Glutamatergic neuron (in vitro differentiated cells): ENCODE measurements at places on chromosomes 2 and 18.

GRCh38 chr2:78260861-78261260 lies 738.7 kb upstream of the LRRTM4 start:
- no peak for DNase-seq

GRCh38 chr2:235343869-235344268 lies 150.0 kb upstream of the AGAP1 start:
- DNase-seq: no peak

DNA sequence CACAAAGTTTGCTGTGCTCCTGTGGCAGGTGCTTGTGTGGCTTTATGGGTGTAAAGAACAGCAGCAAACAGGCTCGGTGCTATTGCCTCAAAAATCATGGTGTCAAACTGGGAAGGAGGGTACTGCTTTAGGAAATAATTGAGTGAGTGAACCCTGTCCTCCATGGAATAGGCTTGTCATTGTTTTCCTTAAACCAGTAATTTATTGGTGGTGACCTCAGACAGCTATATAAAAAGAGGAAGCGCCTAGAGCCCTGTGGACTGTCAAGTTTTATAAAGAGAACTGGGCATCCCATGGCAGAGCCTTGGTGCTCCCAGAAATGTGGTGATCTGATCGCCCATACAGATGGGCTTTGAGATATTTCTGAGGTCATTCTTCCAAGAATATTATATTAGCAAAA lies 4.7 kb upstream of the CXCR4 start:
- DNase-seq: no peak

DNA sequence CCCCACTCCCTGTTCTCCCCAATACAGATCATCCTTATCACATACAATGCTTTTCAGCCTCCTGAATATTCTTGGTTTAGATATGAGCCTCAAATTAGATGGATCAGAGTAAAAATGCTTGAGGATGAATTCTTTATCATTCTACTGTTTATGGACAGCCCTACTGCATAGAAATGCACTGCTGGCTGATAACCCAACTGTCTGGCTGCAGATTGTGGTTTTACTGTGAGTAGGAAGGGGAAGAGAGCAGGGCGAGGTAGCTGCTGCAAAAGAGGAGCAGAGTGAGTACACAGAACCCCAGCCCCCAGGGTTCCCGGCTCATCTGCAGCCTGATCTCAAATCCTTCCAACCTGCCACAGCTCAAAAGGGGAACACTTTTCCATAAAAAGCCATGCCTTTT lies 29.4 kb upstream of the NCOA1 start:
- no peak for DNase-seq

- no peak for DNase-seq
Measured at GRCh38 chr2:219968685-219969345, 341.4 kb downstream of the SLC4A3 start.

GRCh38 chr18:10558243-10558966 lies 32.6 kb downstream of the NAPG start:
- no peak for DNase-seq

DNA sequence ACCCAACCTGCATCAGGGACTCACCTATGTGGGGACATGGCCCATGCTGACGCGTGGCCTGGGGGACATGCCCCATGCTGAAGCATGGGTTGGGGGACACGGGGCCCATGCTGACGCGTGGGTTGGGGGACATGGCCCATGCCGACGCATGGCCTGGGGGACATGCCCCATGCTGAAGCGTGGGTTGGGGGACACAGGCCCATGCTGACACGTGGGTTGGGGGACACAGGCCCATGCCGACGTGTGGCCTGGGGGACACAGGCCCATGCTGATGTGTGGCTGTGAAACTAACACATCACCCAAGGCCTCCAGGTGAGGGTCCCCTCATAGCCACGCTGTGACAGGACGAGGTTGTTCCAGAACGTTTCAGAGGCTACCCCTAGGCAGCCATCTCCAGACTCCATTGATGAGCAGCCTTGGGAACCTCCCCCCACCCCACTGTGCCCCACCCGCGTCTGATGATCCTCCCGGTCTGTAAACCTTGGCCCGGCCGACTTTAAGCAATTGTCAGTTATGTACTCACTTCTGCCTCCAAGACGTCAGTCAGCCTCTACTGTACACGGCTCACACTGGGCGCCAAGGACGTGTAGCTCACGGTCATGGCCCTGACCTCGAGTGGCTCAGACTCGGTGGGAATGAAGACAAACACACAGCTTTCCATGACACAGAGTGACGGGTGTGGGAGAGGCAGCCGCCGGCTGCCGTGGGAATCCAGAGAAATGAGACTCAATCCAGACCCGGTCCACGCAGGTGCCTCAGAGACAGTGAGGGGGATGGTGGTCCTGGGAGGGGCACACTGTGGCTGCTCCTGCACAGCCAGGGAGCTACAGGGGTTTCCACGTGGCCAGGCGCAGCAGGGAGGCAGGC lies 50.2 kb upstream of the SLC66A3 start:
- DNase-seq: no peak

DNA sequence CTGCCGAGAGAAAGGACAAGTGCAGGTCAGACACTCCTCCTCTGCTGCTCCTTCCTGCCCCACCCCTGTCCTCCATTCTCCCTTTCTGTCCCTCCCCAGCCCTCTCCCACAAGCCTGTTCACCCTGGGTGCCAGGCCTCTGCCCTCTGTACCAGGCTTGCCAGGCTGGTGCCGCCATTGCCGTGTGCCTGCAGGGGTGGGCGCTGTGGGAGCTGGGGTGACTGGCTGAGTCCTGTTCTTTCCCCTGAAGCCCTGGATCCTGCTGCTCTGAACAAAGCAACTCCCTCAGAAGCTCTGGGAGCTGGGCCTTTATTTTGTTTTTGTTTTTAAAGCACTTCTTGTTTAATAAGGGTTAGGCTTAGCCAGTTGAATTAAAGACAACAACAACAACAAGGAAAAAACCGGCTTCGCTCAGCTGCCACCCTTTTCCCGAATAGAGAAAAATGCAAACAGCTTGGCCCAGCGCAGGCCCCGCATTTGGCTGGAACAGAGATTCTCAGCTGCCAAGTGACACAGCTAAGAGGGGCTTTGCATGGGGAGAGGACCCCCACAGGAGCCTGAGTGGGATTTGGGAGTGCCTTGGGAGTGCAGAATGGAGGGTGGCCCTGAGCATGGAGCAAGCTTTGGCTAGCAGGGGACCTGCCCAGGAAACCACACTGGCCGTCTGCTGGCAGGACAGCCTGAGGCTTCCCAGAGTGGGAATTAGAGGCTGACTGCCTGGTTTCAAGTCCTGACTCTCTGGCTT lies 9.1 kb downstream of the PCARE start:
- no peak for DNase-seq

DNA sequence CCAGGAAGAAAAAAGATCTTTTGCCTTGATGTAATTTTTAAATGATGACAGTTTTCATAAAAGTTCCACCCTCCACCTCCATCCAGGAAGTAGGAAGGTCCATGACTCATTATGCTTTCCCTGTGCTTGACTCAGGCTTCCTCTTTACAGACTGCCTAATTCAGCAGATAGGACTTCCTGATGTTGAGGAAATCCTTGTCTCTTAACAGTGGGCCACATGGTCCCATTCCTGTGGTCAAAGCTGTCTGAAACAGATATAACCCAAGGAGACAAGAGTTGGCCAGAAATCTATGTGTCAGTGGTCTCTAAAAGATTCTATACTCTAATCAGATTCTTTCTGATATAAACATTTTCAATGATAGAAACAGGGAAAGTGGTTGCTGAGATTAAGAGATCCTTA lies 119.1 kb downstream of the BAZ2B start:
- DNase-seq: no peak

DNA sequence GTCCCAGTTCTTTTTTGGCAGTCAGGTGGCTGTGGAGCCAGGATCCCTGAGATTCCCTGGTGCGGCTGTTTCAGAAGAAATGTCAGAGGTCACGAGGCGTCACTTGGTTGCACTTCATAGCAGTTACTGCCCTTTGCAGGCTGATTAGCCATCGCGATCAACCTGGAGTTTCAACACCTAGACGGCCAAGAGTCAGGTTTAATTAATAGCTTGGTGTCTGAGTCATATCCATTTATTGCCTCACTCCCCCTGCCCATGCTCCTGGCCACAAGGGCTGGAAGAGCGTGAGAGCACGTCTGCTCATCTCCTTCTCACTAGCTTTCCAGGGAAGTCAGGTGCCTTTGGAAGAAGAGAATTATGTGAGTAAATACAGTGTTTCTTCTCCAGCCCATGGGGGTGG lies 552.3 kb downstream of the TSN start:
- DNase-seq: no peak

- no peak for DNase-seq
Measured at GRCh38 chr2:44429034-44429433, 67.3 kb downstream of the CAMKMT start.

- no peak for DNase-seq
Measured at GRCh38 chr2:17915099-17915498, 36.6 kb downstream of the KCNS3 start.

DNA sequence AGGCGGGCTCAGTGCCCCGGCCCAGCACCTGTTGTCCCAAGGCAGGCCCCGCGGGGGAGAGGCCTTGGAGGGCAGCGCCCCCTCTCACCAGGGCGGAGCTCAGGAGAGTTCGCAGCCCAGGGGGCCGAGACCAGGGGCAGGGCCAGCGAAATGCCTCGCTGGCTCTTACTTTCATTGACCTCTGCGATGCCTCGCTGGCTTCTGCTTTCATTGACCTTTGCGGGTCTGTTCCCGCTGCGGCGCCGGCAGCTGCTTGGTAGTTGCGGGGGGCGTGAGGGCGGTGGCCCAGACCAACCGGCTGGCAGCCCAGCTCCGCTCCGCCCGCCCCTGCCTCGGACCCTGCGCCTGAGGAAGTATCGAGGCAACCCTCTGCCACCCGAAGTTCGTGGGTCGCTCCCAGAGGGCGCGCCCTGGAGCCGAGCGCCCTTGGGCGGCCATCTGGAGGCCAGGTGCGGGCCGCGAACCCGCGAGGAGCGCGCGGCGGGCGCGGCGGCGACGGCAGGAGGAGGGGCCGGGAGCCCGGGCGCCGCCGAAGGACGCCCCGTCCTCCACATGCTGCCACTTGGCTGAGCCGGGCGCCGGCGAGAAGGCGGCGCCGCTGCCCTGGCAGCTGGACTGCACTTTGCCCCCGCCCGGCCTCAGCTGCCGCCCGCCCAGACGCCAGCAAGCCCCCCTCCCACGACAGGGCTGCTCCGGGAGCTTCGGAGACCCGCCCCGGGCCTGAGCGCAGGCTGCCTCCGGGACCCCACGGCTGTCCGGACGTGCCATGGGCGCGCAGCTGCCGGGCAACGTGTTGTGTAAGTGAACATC lies 118.0 kb upstream of the MSTN start:
- DNase-seq: peak; percentile 69

- DNase-seq: no peak
Measured at GRCh38 chr2:238162846-238163441, 4.2 kb downstream of the ERFE start.

- no peak for DNase-seq
Measured at GRCh38 chr2:203649176-203649814, 57.1 kb upstream of the CD28 start.

DNA sequence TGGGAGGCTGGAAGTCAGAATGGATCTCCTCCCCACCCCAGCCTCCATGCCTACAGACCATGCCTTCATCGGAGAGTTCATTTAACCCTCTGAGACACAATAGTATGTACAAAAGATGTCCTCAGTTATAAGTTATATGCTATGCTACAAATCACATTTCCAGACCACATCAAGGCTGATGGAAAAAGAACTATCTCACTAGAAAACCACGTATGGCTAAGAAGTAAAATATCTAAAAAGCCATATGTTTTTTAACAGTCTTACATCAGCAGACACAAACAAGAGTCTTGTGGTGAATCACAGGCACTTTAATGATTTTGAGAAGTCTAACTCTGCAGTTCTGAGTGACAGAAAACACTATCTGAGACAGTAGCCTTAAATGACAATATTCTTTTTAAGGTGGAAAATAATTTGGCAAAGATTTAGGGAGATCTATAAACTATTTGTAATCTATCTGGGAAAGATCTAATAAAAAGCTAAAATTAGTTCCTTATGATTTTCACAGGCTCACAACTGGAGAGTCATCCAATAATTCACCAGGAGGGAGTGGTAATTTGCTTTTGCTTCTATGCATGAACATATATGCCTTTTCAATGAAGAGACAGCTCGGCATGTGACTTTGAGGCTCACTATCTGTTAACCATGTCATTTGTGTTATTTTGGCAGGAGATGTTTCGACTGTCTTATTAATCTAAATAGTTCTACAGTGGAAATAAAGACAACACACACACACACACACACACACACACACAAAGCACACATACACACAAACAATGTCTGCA lies 197.5 kb downstream of the IRS1 start:
- DNase-seq: no peak

DNA sequence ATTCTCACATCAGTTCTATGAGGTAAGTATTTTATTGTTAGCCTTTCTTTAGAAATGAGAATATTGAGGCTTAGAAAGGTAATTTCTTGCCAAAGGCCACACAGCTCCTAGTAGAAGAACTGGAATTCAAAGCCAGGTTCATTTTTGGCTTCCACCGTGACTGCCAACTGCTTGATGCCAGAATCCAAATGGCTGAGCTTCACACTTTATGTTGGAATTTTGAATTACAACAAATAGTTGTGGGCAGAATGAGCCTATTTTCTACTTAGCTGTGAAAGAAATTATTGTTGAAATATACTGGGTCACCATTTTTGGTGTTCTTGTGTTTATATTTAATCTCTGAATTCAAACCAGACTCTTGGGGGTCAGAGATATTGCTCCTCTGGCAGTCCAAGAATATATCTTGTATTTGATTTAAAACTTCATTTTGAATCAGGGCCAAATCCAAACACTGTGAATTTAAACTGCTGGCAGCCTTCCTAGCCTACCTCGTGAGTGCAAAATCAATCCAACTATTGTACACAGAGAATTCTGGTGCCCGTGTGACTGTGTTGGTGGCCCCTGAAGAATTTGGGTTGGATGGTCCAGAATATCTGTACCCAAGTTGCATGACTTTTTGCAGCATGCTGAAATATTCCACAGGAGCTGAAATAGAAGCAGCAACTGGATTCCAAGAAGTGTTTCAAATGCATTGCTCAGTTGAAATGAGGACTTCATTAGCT lies 35.6 kb upstream of the LPIN1 start:
- no peak for DNase-seq

DNA sequence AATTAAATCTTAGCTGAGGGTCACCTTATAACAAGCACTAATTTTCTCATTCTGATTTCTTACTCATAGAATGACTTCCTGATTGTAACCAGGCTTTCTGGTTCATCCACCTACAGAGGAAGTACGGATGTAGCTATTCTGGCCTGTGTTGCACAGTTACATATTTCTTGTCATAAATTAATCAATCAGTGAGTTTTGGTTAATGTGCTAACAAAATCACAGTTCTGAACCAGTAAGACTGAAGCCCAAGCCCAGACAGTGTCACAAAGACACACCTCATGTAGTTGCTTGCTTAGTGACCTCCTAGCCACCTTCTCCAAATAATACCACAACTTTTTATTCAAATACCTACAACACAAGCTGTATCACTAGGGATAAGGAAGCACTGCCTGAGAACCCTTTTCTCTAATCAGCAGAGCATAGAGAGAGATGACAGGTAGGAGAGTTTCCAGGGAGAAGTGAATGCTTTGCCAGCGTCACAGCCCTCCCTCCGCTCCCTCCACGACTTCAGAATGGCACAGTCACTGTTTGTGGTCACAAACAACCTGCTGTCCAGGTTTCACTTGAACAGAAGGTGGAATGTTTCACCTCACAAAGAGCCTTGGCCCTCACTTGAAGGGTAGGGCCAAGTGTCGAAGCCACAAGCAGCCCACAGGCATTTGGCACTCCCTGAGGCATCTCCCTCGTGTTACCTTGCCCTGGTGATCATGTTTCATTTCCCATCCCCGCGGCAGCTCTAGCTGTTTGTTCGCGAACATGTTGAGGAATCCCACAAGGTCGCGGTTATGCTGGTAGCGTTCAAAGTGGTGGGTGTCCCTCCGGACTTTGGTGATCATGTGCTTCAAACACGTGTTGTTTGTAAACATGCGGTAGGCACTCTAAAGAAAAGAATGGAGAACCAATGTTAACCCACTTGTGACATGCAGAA lies 120.8 kb upstream of the STK17B start:
- DNase-seq: no peak

- no peak for DNase-seq
Measured at GRCh38 chr18:76195601-76196000, 299.4 kb downstream of the ZNF516 start.
